Right ventricle myocardium inferior (tissue), 1 donor: ENCODE measurements at places on chromosomes 2 and 18.

GRCh38 chr18:43805646-43806194 lies 528.4 kb upstream of the SYT4 start:
- DNase-seq = no peak

DNA sequence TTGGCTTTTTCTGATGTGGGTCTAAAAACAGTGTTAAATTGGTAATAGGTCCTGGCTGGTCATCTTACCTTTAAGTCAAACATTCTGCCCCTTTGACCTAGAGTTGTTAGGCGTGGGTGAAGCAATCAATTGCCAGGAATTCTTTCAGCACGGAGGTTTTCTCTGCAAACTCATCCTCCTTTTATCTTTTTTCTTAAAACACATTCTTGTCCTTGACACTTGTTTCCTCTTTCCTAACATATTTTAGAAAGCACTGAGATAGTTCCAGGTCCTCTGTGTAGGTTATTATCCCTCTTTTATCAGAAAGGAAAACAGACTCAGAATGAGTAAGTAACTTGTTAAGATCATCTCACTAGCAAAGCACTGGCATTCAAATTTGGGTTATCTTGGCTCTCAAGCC lies 18.6 kb upstream of the AP1S3 start:
- DNase-seq = no peak

GRCh38 chr18:78971511-78972245 lies 7.9 kb upstream of the SALL3 start:
- DNase-seq = no peak

- DNase-seq = no peak
These were observed 103.6 kb downstream of the CDK15 start for GRCh38 chr2:201909961-201910361.

DNA sequence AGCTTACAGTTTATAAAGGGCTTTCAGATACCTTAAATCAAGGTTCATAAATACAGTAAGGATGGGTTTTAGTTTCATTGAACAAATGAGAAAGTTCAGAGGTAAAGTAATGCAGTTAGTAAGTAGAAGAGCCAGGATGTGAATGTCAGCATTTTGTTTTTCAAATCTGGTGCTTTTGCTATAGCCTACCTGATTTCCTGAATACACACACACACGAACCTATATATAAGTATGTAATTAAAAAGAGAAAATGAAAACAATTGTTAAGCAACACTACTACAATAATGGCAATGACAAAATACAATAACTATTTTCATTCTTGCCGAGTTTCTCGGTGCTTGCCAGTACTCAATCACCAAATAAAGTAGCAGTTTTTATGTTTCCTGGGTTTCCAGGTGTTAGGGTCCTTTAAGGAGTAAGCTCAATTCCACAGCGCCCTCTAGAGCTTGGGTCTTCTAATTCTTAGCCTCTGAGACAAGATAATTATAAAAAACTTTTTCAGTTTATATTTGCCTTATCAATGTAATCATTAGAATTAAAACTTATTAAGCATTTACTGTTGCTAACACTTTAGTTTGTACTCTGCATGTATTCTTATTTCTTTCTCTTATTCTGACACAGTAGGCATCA lies 512.9 kb upstream of the ACVR2A start:
- no peak for DNase-seq
